ENCODE measurements at places on chromosomes 12 and 14.

DNA sequence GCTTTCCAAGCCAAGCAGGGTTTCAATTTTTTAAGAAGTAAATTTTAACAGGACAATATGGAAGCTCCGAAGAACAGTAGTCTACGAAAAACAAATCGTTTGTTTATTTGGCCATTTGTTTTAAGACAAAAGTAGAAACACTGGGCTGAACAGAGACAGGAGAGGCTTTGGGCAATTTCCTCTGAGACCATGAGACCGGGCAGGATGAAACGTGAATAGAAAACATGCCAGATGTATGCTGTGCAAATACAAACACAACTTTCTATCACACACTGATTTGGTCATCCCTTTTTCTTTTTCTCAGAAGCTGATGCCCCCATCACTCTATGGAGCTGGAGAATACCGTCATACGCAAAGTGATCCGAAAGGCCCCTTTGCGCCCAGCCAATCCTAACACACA lies 1111.1 kb downstream of the BCL11B start:
- DNase-seq = no peak

GRCh38 chr12:6767353-6768319 lies 1.5 kb downstream of the PTMS start:
- DNase-seq = peak; percentile 49

DNA sequence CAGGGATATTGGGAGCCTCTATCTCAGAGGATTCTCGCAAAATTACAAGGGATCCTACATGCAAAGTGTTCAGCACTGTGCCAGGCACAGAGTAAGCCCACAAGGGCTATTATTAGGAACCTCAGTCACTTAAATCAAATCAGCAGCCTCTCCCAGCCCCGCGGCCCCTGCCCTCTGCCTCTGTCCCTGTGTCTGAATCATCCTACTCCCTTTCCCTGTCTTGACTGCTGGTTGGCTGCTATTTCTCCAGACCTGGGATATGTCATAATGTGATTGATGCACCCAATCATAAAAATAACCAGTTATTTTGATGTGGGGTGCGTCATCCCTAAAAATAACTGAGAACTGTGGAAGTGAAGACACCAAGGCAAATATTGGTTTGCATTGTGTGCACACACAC lies 176.3 kb downstream of the KSR2 start:
- no peak for DNase-seq

GRCh38 chr12:55933169-55933798 lies 2.3 kb downstream of the DGKA start:
- DNase-seq = peak; percentile 40

DNA sequence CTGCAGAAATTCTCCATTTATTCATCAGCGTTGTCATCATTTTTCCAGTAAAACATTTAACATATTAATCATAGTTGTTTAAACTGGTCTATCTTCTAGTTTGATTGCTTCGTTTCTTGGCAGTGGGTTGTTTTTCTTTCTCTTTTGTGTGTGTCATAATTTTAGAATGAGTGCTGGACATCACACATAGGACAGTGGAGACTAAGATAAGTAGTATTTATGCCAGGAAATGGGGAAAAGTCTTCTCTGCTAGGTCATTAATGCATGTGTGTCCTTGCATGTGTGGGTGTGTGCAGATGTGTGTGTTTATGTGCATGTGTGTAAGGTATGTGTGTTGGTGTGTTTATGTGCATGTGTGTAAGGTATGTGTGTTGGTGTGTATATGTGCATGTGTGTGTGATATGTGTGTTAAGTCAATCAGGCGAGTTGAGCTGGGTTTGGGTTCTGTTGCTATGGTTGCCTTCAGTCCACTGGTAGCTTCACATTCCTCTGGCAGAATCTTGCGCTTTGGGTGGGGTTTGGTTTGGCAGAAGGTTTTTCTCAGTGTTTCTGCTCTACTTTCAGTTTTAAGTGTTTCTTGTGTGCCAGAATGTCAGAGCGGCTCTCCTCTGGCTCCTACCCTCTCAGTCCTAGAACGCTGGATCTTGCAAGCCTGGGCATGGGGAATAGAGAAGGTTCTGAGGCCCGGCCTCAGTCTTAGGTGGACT lies 7.8 kb upstream of the ADGRD1 start:
- DNase-seq = peak; percentile 29

GRCh38 chr14:24398293-24398652 lies 530 bp upstream of the NYNRIN start:
- no peak for DNase-seq

GRCh38 chr14:103870144-103870876 lies 22.9 kb upstream of the PPP1R13B start:
- DNase-seq = no peak

- DNase-seq = no peak
Measured at GRCh38 chr14:68784978-68785533, 7.8 kb downstream of the ZFP36L1 start.

DNA sequence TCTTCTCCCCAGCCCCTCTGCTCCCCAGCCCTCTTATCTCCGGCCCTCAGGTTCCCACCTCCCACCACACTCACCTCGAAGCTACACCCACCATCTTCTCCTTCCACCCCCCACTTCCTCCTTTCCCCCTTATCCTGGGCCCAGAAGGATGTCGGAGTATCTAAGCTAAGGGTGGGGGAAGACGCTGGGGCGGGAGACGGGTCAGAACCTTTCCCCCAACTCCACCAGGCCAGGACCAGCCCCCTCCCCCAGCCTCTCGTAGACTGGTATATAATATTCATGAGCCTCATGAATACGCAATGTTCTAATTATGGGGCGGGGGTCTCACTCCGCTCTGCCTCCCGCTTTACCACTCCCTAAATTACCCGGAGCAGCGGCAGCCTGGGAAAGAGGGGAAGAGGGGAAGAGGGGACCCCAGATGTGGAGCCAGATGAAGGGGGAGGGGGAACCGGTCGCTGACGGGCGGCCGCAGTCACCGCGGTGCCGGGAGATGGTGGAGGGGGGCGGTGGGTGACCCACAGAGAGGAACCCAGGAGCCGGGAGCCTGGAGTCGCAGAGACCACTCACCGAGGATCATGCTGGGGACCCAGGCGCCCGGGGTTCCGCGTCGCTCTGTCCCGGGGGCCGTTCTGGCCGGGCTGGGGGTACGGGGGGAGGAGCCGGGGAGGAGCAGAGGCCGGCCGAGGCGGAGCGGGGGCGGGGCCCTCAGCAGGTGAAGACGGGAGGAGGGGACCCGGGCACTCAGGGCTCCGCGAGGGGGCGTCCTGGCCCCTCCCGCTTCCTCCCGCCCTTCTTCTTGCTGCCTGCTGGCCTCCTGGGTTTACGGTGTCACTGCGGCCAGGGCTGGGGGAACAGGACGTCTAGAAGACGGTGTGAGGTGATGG lies 6.4 kb upstream of the ZNF385A start:
- DNase-seq = no peak

- no peak for DNase-seq
Measured at GRCh38 chr12:75289753-75290152, 40.4 kb downstream of the CAPS2 start.

DNA sequence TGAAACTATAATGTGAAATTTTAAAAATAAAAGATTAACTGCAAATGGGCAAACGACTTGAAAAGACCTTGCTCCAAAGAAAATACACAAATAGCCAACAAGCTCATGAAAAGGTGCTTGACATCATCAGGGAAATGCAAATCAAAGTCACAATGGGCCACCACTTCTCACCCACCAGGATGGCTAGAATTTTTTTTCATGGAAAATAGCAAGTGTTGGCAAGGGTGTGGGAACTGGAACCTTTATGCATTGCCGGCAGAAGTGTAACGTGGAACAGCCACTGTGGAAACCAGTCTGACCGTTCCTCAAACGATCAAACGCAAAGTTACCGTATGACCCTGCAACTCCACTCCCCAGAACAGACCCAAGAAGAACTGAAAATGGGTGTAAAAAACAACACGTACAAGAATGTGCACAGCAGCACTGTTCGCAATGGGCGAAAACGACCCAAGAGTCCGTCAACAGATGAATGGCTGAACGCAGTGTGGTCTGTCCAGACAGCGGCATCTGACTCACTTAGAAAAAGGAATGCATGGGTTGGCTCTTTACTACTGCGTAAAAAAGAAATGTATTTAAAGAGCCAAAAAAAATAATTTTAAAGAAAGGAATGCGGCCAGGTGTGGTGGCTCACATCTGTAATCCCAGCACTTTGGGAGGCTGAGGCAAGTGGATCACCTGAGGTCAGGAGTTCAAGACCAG lies 40.2 kb downstream of the SCARB1 start:
- DNase-seq = no peak

- peak; percentile 57 for DNase-seq
Measured at GRCh38 chr14:92039063-92039718, 668 bp downstream of the TRIP11 start.

DNA sequence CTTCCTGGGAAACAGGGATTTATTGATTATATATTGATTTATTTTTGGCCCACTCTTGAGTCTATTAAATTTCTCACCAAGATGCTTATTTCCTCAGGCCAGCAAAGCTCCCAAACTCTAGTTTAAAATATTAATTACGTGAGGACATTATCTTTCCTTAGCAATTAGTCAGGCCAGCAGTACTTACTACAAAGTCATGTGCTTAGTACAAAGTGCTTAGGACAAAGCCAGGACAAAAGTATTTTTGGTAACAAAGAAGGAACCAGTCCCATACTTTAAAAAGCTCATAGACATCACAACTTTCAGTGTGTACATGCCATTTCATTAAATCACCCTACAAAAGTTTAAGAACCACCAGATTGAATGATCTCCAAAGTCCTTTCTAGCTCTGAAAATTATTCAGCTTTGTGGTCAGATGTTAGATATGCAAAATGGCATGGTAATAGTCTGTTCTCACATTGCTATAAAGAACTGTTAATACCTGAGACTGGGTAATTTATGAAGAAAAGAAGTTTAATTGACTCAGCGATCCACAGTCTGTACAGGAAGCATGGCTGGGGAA lies 94.7 kb upstream of the PWP1 start:
- DNase-seq = no peak

- DNase-seq = peak; percentile 16
Measured at GRCh38 chr14:65791191-65791981, 378.9 kb downstream of the FUT8 start.

GRCh38 chr12:31682136-31682962 lies 22.9 kb downstream of the ETFBKMT start:
- DNase-seq = peak; percentile 56

GRCh38 chr12:41634091-41634490 lies 446.0 kb downstream of the PDZRN4 start:
- DNase-seq = no peak

GRCh38 chr12:49959685-49960473 lies 1.8 kb upstream of the AQP5 start:
- DNase-seq = no peak

- no peak for DNase-seq
Measured at GRCh38 chr14:100754020-100754419, 27.3 kb downstream of the DLK1 start.

GRCh38 chr12:43957732-43958372 lies 122.0 kb downstream of the TMEM117 start:
- peak; percentile 54 for DNase-seq

- DNase-seq = no peak
Measured at GRCh38 chr12:84599539-84599938, 313.1 kb downstream of the SLC6A15 start.

GRCh38 chr12:120537856-120538220 lies 3.7 kb downstream of the RNF10 start:
- DNase-seq = no peak

GRCh38 chr12:31362759-31363415 lies 36.9 kb upstream of the SINHCAF start:
- DNase-seq = no peak

- no peak for DNase-seq
Measured at GRCh38 chr12:19025582-19025981, 104.0 kb upstream of the PLEKHA5 start.

- DNase-seq = no peak
Measured at GRCh38 chr14:86602263-86602662, 1072.3 kb downstream of the FLRT2 start.

DNA sequence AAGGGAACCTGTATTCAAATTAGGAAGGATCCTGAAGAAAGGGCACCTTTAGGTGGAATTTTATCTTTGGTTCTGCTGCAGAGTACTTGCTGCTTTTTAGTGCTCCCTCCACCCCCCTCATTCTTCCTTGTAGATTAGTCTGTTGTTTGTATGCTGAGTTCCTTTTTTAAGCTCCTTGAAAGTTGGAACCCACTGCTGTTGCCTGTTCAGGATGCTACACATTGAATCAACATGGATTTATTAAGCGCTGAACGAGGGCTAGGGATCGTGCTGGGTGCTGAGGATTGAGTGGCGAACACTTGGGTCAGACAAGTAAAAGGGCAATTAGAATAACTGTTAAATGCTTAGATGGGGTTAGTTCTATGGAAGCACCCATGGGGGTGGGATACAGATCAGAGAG lies 884 bp upstream of the AMN1 start:
- no peak for DNase-seq

- DNase-seq = peak; percentile 36
Measured at GRCh38 chr14:54450535-54450934, 9.4 kb upstream of the CNIH1 start.

DNA sequence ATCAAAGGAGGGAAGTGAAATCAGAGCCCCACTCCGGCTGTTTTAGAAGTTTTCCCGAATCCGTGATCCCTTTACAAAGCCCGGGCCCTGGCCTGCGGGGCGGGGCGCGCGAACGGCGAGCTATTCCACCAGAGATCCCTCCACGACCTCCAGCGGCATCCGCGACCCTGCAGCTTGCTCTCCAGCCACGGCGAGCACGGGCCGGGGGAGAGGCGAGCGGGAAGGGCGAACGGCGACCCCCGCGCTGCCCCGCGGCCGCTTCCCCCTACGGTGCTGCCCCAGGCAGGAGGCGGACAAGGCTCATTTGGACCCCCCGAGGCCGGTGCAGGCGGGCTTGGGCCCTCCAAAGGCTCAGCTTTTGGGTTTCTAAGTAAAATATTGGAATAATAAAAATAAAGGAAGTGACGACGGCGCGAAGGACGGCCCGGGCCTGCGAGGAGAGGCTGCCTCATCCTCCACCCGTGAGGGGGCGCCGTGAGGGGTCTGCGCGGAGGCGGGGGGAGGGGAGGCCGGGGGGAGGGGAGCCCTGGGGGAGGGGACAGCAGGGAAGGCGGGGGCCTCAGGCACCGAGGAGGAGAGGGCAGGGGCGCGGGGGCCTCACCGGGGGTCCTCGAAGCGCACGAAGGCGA lies 613 bp downstream of the SRSF9 start:
- DNase-seq = peak; percentile 51

GRCh38 chr12:6549684-6550151 lies 6.1 kb downstream of the IFFO1 start:
- DNase-seq = no peak

- DNase-seq = peak; percentile 27
Measured at GRCh38 chr12:19575337-19576243, 136.3 kb downstream of the AEBP2 start.

- no peak for DNase-seq
Measured at GRCh38 chr14:93797536-93797935, 9.3 kb upstream of the PRIMA1 start.

GRCh38 chr12:75631831-75632230 lies 120.4 kb upstream of the KRR1 start:
- no peak for DNase-seq

- DNase-seq = no peak
Measured at GRCh38 chr12:71477609-71478008, 38.0 kb downstream of the LGR5 start.

GRCh38 chr14:24366413-24366720 lies 1.6 kb upstream of the NFATC4 start:
- no peak for DNase-seq

All from AG08396 (cell line).